Right lobe of liver (tissue), 6 donors: ENCODE measurements at places on chromosomes 7 and 10. TPM values are rescaled to one million over a fixed set of nuclear protein-coding genes. Genes with fewer than 3 reads are reported as not detected.

- DNase-seq: no peak
- H3K36me3 ChIP-seq: no peaks in the 10 kb centered on the region
- peaks cover 2% of the 10 kb centered on the region for H3K4me1 ChIP-seq
- no peak overlapping the region for H3K4me3 ChIP-seq
- H3K27me3 ChIP-seq: no peaks in the 10 kb centered on the region
Observed at GRCh38 chr7:4638781-4639575, 43.1 kb upstream of the FOXK1 start.

GRCh38 chr7:158887594-158887993, 31.2 kb downstream of the DYNC2I1 start:
- no peak overlapping the region for H3K27ac ChIP-seq
- no peaks in the 10 kb centered on the region for H3K4me1 ChIP-seq
- DNase-seq: no peak

- no peak overlapping the region for H3K27ac ChIP-seq
- no peak for DNase-seq
- peaks cover 2% of the 10 kb centered on the region for H3K36me3 ChIP-seq
- H3K4me3 ChIP-seq: no peak overlapping the region
- no peaks in the 10 kb centered on the region for H3K4me1 ChIP-seq
Observed at GRCh38 chr10:69213591-69214311, 6.4 kb upstream of the HKDC1 start.

AKR1C8 gene
- 7.8 TPM for total RNA-seq

GRCh38 chr7:17560516-17560915, 262.1 kb downstream of the AHR start:
- no peaks in the 10 kb centered on the region for H3K36me3 ChIP-seq
- H3K27me3 ChIP-seq: no peaks in the 10 kb centered on the region
- no peak overlapping the region for H3K4me3 ChIP-seq
- H3K4me1 ChIP-seq: no peaks in the 10 kb centered on the region

- H3K36me3 ChIP-seq: no peaks in the 10 kb centered on the region
- H3K4me1 ChIP-seq: no peaks in the 10 kb centered on the region
- H3K27me3 ChIP-seq: no peaks in the 10 kb centered on the region
- no peak overlapping the region for H3K4me3 ChIP-seq
Observed at GRCh38 chr10:62348029-62348428, 26.1 kb upstream of the ZNF365 start.

- no peak overlapping the region for H3K27ac ChIP-seq
- DNase-seq: no peak
- no peaks in the 10 kb centered on the region for H3K27me3 ChIP-seq
Observed at GRCh38 chr7:21185653-21186265, 242.1 kb upstream of the SP4 start.

GRCh38 chr7:116493449-116493848, 6.1 kb upstream of the CAV2 start:
- no peak overlapping the region for H3K4me3 ChIP-seq
- no peaks in the 10 kb centered on the region for H3K36me3 ChIP-seq
- no peaks in the 10 kb centered on the region for H3K27me3 ChIP-seq
- H3K4me1 ChIP-seq: no peaks in the 10 kb centered on the region

GRCh38 chr10:102102421-102102820, 17.7 kb downstream of the LDB1 start:
- no peak overlapping the region for H3K4me3 ChIP-seq
- H3K4me1 ChIP-seq: no peaks in the 10 kb centered on the region
- no peaks in the 10 kb centered on the region for H3K27me3 ChIP-seq
- H3K27ac ChIP-seq: no peak overlapping the region
- no peak for DNase-seq

DNA sequence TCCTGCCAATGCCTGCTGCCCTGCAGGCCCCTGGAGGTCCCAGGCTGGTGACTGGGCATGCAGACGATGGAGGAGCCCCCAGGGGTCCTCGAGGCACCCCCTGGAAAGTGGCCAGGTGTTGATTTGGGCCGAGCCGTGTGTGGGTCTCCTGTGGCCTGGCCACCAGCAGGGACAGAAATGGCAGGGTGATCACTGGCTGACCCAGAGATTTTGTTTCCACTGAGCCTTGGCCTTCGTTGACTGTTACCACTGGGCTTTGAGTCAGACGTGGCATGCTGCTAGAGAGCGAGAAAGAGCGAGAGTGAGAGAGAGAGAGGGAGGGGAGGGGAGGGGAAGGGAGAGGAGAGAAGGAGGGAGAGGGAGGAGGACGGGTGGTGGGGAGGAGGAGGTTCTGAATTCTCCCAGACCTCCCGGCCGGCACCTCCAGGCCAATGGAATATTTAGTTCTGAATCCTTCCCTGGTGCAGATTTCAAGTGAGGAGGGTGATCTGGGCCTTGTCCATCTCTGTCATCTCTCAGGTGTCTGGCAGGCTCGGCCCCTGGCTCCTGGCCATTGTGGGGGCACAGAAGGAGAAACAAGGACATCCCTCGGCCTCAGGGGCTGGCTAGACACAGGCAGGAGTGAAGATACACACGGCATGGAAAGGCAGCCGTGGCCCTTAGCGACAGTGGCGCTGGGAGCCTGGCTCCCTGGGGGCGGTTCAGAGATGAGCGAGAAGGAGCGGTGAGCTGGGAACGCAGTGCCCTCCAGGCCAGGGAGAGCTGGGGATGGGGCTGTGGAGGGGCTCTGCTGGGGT, 58.2 kb downstream of the GLRX3 start:
- H3K36me3 ChIP-seq: no peaks in the 10 kb centered on the region
- no peaks in the 10 kb centered on the region for H3K27me3 ChIP-seq
- no peaks in the 10 kb centered on the region for H3K4me1 ChIP-seq
- H3K27ac ChIP-seq: no peak overlapping the region
- no peak for DNase-seq
- H3K4me3 ChIP-seq: no peak overlapping the region

HMX2 gene
- not detected for total RNA-seq

GRCh38 chr7:1330801-1331425, 98.2 kb downstream of the UNCX start:
- H3K27ac ChIP-seq: no peak overlapping the region
- no peak for DNase-seq
- no peaks in the 10 kb centered on the region for H3K4me1 ChIP-seq
- H3K4me3 ChIP-seq: no peak overlapping the region
- H3K36me3 ChIP-seq: no peaks in the 10 kb centered on the region

SMIM30 gene
- 15.1 TPM for total RNA-seq

HBP1 gene
- total RNA-seq: 33.2 TPM

DNA sequence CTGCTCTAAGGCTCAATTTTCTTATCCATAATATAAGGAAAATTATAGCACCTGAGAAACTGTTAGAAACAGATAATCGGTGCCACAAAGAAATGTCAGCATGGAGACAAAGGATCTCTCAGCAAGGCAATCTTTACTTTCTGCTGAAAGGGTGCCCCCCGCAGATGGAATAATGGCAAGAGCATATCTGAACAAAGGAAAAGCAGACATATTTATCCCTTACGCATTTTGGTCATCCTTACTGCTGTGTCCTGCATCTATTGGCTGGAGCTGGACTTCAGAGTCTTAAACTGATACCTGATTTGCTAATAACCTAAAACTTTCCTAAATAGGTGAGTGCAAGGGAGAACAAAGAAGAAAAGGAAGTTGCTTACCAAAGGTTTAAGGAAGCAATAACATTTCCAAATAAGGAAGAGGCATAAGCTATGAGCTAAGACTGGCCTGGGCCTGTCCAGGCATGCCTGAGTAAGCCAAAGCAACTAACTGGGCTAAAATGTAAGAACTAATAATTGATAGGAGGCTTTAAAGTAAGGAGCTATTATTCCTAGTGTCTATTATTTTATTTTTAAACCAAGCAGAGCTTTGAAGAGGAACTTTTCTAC, 39.6 kb upstream of the ELMO1 start:
- DNase-seq: no peak
- H3K4me3 ChIP-seq: no peak overlapping the region
- no peaks in the 10 kb centered on the region for H3K27me3 ChIP-seq
- H3K27ac ChIP-seq: no peak overlapping the region

CDHR3 gene
- total RNA-seq: 4.7 TPM

DNA sequence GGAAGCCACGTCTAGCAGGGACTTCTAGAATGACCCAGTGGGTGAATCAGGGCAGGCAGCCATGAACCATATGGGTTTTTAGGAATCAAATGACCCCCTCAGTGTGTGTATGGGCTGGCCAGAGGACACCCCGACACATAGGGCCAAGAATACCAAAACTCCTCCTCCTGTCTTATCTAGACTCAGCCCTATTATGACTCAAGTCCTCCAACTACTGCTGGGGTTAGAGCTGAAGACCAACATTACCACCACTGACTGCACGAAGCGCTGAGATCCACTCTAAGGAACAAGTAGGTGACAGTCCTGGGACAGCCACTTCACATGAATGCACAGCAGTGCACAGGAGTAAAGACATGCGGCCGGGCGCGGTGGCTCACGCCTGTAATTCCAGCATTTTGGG, 11.5 kb upstream of the SVOPL start:
- H3K4me1 ChIP-seq: no peaks in the 10 kb centered on the region
- no peak overlapping the region for H3K27ac ChIP-seq
- H3K27me3 ChIP-seq: no peaks in the 10 kb centered on the region
